CD14-positive monocyte (primary cell): ENCODE measurements at places on chromosomes 7 and 10. TPM values are rescaled to one million over a fixed set of nuclear protein-coding genes. Genes with fewer than 3 reads are reported as not detected.

Gene SFTPA1
- not detected in 2 replicates for polyA plus RNA-seq

Gene CYP3A7
- not detected for polyA plus RNA-seq

Gene SEMA3C
- 13.7 TPM for polyA plus RNA-seq

Gene HTR5A
- polyA plus RNA-seq: not detected

Gene PPP1R9A
- not detected for polyA plus RNA-seq

Gene RPP30
- 42.9 TPM for polyA plus RNA-seq

Gene PCDH15
- not detected in 2 replicates for polyA plus RNA-seq
